DMS79 (cell line): ENCODE measurements at places on chromosomes 4 and X.

DNA sequence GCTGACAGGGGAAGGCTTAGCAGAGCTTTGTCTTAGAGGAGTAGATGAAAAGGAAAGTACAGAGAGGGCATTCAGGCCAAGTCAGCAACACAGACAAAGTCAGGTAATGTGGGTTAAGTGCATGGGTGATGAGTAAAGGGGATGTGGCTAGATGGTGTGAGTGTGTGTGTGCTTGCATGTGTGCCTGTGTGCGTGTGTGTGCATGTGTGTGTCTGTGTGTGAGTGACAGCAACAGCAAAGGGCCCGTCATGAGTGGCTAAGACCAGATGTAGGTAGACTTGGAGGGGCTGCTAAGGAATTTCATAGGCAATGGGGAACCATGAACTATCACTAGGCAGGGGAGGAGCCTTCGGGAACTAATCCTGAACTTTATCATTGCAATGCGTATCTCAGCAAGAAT lies 2.2 kb upstream of the GPR78 start:
- no peak for DNase-seq

GRCh38 chr4:140092094-140092851 lies 61.7 kb downstream of the MAML3 start:
- peak; percentile 37 for DNase-seq

- no peak for DNase-seq
Measured at GRCh38 chr4:105215609-105216313, 69.1 kb downstream of the TET2 start.

GRCh38 chr4:77819404-77819842 lies 255 bp upstream of the CNOT6L start:
- DNase-seq = no peak
